Posterior cingulate gyrus (tissue), 11 donors: ENCODE measurements at places on chromosomes 4 and X.

DNA sequence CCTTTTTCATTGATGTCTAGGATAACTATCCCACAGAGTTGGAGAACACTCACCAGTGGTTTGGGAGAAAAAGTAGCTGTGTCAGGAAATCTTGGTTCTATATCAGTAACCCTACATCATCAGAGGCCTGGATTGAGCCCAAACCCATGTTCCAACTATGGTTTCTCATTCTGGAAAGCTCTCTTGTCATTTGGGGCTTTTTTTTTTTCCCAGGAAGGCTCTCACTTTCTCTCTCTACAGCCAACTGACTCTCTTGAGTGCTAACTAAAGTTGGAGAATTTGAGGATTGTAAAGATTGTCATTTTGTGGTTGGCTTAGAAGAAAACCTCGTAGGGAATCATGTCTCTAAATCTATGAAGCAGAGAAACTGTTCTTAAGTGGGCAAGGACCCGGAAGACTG, 228.2 kb upstream of the DIPK2B start:
- DNase-seq, result no peak

DNA sequence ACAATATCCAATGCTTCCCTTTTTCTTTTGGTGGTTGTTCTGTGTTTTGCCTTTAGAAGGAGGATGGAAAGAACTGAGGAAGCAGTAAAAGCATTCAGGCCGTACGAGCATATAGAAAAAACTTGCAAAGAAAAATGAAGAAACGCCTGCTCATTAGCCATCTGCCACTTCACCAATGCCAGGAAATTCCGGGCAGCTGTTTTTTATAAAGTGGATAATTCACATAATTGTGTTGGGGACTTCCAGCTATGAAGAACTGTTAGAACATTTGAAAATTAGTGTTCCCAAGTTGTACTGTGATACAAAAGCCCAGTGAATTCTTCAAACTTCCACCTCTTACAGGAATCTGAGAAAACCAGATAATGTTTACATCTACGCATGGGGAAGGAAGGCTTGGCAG, 11.7 kb downstream of the RELL1 start:
- no peak for DNase-seq

DNA sequence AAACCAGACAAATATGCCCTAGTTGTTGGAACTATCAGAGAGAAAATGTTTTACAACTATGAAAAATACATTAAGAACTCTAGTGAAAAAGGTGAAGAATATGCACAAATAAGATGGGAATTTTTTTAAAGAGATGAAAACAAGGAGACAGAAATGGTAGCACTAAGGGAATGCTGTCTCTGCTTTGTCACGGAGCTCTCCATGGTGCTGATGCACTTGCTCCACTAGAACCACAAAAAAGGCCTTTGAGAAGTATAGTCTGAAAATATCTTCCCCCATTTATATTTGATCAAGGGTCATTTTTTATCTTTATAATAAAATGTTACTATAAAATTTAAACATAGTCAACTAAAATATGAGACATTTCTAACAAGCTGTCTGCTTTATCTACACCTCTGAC, 1655.5 kb upstream of the AGA start:
- DNase-seq, result no peak

- no peak for DNase-seq
These were observed 7.8 kb upstream of the ZBTB33 start for GRCh38 chrX:120242813-120243212.

GRCh38 chrX:11266573-11267003, 26.6 kb upstream of the AMELX start:
- no peak for DNase-seq

DNA sequence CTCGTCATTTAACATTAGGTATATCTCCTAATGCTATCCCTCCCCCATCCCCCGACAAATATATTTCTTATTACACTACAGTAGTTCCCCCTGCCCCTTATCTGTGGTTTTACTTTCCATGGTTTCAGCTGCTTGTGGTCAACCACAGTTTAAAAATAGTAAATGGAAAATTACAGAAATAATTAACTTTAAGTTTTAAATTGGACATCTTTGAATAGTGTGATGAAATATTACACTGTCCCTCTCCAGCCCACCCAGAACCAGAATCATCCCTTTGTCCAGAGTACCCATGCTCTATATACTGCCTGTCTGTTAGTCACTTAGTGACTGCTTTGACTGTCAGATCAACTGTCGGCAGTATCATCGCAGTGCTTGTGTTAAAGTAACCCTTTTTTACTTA, 47.4 kb upstream of the VEGFC start:
- no peak for DNase-seq

DNA sequence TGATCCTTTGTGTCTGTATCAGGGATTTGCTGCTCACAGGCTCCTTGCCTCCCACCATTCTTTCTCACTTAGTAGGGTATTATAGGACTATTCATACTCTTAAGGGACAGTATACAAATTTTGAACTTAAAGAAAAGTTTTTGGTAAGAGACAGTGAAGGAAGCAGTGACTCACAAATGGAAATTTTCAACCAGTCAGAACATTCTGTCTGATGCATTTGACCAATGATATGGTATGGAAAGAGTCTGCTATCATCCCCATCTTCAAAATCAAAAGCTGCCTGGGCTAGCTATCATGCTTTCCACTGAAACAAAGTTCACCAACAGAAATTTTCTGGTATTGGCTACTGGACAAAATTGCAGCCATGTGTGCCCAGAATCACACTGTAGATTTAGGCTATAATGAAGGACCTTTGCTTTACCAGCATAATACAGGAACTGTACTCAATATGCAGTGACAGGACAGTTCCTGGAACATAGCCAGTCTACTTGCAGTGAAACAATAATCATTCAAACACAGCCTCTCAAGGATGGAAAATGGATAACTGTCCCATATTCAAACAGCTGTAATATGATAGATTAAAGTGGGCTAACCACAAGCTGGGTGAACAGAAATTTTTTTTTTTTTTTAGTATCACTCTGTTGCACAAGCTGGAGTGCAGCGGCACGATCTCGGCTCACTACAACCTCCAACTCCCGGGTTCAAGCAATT, 109.0 kb upstream of the ACSL4 start:
- DNase-seq, result no peak

GRCh38 chrX:46681849-46682248, 77.1 kb downstream of the SLC9A7 start:
- no peak for DNase-seq

DNA sequence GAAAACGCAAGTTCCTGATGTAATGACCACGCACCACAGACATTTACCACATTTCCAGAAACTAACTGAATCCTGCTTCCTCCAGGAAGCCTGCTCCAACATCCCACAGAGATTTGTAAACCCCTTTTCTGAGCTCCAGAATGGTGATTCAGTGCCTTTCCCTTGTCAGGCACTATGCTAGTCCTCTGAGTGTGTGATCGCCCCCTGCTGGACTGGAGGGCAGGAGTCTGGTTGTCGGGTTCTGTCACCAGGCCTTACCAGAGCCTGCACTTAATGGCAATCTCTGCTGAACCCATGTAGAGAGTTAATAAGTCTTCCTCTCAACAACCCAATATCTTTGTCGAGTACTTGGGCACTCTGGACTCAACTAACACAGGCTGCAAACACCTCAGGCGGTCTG, 14.5 kb upstream of the KDM5C start:
- no peak for DNase-seq

- no peak for DNase-seq
These were observed 217.6 kb downstream of the AFAP1 start for GRCh38 chr4:7721984-7722551.

DNA sequence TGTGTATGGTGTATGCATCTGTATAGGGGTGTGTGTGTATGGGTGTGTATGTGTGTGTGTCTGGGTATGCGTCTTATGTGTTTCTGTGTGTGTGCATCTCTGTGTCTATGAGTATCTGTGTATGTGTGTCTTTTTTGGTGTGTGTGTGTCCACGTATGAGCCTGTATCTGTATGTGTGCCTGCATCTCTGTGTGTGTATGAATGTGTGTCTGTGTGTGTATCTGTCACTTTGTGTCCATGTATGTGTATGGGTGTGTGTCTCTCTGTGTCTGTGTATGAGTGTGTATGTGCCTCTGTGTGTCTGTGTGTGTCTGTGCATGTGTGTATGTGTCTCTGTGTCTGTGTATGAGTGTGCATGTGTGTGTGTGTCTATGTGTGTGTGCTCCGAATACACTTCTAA, 24.3 kb downstream of the FAM149A start:
- no peak for DNase-seq

- DNase-seq, result no peak
These were observed 13.4 kb downstream of the LEF1 start for GRCh38 chr4:108155373-108155772.

- no peak for DNase-seq
These were observed 150.3 kb upstream of the MAOA start for GRCh38 chrX:43505769-43506168.

DNA sequence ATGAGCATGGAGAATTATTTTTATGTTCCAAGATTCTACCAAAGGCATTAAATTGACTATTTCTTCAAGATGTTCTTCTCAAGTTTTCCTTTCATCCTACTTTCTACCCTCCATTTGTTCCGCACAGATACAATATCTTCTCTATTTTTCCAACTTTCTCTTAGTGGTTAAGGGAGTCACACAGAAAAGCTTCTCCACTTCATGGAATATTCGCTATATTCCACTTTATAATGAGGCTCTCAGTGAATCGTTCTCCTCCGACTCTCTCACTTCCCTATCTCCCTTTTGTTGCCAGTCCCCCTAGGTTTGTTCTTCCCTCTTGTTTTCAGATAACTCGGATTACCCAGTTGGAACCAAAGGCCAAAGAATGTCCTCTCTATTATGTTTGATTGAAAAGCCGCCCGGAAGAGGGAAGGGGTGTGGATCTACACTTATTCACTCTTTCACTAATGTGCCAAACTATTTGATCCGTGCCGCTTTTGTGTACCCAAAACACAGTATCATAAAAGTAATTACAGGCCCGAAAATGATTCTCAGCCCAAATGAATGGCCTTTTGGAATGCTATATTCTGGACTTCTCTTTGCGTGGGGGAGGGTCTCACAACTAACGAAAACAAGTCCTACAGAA, 1.2 kb downstream of the SH3D19 start:
- peak; percentile 22 for DNase-seq

GRCh38 chr4:16862697-16863096, 35.7 kb downstream of the LDB2 start:
- DNase-seq, result no peak

DNA sequence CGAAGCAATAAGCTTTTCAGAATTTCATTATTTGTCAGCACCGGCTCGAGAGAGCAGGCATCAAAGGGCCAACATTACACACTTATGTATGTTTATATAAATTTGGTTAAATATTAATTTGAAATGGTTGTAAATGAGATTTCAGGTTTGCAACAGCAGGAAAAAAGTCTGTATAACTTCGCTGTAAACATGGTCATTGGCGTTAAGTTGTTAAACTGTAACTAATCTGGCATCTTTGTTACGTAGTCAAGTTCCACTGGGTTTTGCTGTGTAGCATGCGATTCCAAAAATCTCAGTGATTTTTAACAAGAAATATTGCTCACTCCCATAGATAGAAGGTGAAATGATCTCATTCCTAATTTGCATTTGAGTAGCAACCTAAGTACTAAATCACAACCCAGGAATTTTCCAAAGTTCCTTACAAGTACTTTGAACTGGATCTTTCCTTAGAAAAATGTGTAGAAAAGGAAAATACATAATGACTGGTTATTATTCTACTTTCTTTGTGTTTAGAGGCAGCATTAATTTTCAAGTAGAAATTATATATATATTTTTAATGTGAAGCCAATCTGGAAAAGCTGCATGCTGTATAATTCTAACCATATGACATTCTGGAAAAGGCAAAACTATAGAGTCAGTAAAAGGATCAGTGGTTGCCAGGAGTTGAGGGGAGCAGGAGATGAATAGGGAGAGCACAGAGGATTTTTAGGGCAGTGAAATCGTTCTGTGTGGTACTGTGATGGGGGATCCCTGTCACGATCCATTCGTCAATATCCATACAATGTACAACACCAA, 222.1 kb downstream of the CBR4 start:
- no peak for DNase-seq

DNA sequence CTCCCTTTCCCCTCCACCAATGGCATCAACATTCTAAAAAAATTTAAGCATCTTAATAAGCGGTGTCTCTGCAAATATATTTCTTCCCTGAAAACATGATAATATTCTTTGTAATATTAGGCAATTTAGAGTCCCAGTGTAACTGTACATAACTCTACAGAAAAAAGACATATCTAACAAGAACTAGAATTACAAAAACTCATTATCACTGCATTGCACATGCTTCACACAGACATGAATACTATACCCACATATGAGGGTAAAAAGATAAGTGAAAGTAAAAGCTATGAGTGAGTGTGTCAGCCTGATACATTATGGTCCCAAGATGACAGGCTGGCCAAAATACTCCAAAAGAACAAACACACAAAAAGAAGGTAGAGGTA, 2.4 kb upstream of the FGB start:
- DNase-seq, result no peak

DNA sequence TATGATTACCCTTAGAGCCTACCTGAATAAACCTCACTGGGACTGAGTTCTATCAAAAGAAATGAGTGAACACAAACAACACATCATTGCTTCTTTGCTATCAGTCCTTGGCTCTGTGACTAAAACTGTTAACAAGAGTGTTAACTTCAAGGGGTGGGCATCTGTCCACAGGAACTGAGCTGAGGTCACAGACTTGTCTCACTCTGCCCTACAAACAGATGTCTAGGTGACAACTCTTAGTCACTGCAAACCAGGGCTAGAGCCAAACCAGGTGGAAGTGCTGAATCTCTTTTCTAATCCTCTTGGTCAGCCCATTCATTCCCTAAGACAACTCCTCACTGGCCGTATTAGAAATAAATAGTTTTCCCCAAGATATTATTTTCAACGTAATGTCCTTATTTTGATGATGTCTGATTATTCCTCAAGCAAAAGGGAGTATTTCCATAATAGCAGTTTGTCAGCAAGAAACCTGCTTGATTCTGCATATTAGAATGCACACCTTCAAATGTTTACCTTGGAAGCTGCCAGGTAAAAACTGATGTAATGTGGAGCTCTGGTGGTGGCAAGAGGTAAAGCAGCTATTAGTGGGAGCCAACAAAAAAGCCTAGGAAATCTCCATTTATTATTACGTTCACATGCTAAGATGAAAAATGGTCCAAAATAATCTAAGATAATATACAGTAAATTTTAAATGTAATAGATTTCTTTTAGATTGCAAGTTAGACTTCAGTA, 4.0 kb downstream of the COL25A1 start:
- no peak for DNase-seq

DNA sequence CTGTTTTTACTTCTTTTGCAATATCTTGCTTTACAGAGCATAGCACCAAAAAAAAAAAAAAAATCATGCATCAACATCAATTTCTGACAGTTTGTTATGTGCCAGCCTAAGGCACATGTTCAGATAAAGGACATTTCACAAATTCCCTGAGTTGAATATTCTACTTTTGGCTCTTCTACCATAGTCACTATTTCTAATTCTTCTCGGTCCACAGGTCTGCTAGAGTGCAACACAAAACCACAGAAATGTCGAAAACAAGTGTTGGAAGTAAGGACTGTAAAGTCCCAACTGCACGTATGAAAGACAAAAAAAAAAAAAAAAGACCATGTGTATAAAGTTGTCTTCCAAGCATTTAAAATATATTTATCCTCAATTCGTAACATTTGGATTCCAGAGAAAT, 494.2 kb upstream of the INTU start:
- DNase-seq, result no peak
